ENCODE measurements at places on chromosomes 4 and X.

GRCh38 chr4:103719105-103719829 is 518 bp downstream of the TACR3 start:
- no peak overlapping the region for H3K27ac ChIP-seq
- peak; percentile 20 for DNase-seq
- H3K4me1 ChIP-seq: no peaks in the 10 kb centered on the region
- peak overlapping the region; percentile 48 for H3K4me3 ChIP-seq

- H3K4me3 ChIP-seq: peak overlapping the region; percentile 96
- no peaks in the 10 kb centered on the region for H3K27me3 ChIP-seq
- H3K27ac ChIP-seq: no peak overlapping the region
- peaks cover 5% of the 10 kb centered on the region for H3K36me3 ChIP-seq
Measured at GRCh38 chr4:78937837-78938236, 1.4 kb downstream of the PAQR3 start.

DNA sequence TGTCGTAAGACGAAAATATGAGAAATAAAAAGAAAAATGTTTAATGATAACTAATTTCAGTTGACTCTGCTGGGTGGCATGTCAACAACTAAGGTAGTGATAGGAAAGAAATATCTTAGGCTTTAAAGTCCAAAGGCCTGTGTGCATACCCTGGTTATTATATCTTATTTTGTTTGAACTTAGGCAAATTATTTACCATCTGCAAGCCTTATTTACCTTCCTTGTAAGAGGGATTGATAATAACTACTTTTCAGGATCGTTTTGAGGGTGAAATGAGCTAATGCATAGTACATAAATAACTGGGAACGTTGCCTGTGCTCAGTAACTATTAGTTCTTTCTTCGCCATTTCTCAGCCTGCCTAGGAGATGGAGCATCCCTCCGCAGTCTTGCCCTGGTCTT is 41.6 kb upstream of the TAB3 start:
- H3K27ac ChIP-seq: no peak overlapping the region
- H3K4me3 ChIP-seq: no peak overlapping the region
- no peaks in the 10 kb centered on the region for H3K36me3 ChIP-seq
- no peak for DNase-seq

DNA sequence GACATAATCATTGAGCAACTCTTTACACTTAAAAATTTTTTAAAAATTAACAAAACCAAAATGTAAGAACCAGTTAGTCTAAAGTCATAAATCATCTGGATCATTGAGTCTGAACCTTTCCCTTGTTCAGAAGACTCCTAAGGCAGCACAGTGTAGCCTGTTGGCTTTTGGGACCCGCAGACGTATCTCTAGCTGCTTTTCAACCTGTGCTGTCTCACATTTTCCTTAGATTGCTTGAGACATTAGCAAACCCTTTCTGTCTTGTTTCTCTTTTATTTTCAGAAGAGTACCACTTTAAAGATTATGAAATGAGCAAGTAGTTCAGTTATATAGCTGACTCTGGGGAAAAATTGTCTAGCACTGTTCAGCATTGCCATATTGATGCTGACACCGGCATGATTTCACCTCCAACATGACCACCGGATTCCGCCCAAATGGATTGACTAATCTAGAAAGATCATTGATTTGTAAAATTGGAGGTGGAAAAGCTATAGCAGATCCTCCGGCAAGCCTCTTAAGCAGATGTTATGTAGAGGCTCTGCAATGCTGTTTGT is 8.9 kb downstream of the TCEANC start:
- no peak for DNase-seq
- H3K36me3 ChIP-seq: no peaks in the 10 kb centered on the region
- no peak overlapping the region for H3K4me3 ChIP-seq
- H3K4me1 ChIP-seq: peaks cover 5% of the 10 kb centered on the region
- no peaks in the 10 kb centered on the region for H3K27me3 ChIP-seq
- no peak overlapping the region for H3K27ac ChIP-seq

GRCh38 chrX:20362268-20363267 is 95.9 kb upstream of the RPS6KA3 start:
- H3K27ac ChIP-seq: peak overlapping the region; percentile 27
- H3K4me1 ChIP-seq: peaks cover 6% of the 10 kb centered on the region
- no peak overlapping the region for H3K4me3 ChIP-seq
- H3K27me3 ChIP-seq: no peaks in the 10 kb centered on the region
- H3K36me3 ChIP-seq: no peaks in the 10 kb centered on the region
- no peak for DNase-seq

- H3K4me1 ChIP-seq: peaks cover 10% of the 10 kb centered on the region
- H3K27ac ChIP-seq: no peak overlapping the region
- no peak for DNase-seq
- no peaks in the 10 kb centered on the region for H3K27me3 ChIP-seq
Measured at GRCh38 chr4:28248269-28248668, 1387.6 kb downstream of the STIM2 start.

GRCh38 chr4:69830192-69830559 is 29.8 kb downstream of the SULT1E1 start:
- H3K27me3 ChIP-seq: no peaks in the 10 kb centered on the region
- no peaks in the 10 kb centered on the region for H3K4me1 ChIP-seq
- no peaks in the 10 kb centered on the region for H3K36me3 ChIP-seq
- peak overlapping the region; percentile 58 for H3K27ac ChIP-seq
- H3K4me3 ChIP-seq: no peak overlapping the region

DNA sequence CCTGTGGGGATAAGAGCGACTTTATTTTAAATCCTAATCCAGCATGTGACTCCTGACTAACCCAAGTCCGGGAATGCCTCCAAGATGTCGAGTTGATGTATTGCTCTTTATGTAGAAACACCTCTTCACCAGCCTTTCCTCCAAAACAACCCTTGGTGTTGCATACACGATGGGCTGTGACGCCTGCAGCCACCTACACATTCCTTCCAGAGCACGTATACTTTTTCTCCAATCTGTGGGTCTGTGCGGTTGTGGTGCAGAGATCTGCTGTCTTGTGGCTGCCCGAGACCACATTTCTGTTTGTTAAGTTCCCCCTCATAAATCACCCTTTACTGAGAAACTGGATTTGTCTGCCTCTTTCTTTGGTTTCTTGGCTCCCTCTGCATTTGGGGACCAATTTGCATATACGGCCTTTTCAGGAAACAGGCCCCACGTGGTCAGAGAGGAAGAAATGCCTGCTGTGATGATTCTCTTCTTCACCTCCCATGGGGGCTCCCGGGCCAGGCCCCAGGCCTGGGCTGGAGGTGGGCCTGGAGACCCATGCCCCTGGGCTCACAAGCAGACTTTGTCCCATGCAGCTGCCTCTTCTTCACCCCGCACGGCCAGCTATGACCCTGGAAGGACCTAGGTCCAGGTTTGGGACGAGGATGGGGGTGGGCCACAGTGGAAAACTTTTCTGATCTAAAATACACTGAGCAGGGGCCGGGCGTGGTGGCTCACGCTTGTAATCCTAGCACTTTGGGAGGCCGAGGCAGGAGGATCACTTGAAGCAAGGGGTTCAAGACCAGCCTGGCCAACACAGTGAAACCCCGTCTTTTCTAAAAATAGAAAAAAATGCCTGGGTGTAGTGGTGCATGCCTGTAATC is 21.4 kb upstream of the AFAP1 start:
- H3K4me3 ChIP-seq: no peak overlapping the region
- H3K27ac ChIP-seq: peak overlapping the region; percentile 92
- H3K36me3 ChIP-seq: no peaks in the 10 kb centered on the region
- H3K4me1 ChIP-seq: peaks cover 49% of the 10 kb centered on the region
- DNase-seq: peak; percentile 26

GRCh38 chr4:101299899-101300540 is 47.3 kb downstream of the PPP3CA start:
- no peaks in the 10 kb centered on the region for H3K36me3 ChIP-seq
- peaks cover 3% of the 10 kb centered on the region for H3K4me1 ChIP-seq
- DNase-seq: no peak
- no peak overlapping the region for H3K27ac ChIP-seq

DNA sequence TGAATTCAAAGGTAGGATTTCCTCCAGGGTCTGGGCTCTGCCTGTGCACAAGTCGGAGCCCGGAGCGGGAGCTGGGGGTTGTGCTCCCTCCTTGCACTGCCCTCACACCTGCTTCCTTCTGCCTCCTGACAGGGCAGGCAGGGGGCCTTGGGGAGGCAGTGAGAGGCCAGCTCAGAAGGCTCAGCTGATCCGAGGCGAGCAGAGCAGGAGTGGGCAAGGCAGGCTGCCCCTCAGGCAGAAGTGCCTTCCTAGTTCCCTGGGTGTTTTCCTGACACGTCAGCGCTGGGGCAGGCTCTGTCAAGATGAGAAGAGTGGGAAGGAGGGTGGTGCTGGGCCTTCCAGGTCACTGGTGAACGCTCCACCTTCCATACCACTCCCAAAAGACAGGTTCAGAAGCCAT is 5.5 kb upstream of the IRAK1 start:
- no peak overlapping the region for H3K27ac ChIP-seq

- no peaks in the 10 kb centered on the region for H3K4me1 ChIP-seq
- no peak overlapping the region for H3K4me3 ChIP-seq
- no peak for DNase-seq
- no peaks in the 10 kb centered on the region for H3K27me3 ChIP-seq
- no peaks in the 10 kb centered on the region for H3K36me3 ChIP-seq
- no peak overlapping the region for H3K27ac ChIP-seq
Measured at GRCh38 chr4:186771624-186772023, 48.0 kb upstream of the FAT1 start.

DNA sequence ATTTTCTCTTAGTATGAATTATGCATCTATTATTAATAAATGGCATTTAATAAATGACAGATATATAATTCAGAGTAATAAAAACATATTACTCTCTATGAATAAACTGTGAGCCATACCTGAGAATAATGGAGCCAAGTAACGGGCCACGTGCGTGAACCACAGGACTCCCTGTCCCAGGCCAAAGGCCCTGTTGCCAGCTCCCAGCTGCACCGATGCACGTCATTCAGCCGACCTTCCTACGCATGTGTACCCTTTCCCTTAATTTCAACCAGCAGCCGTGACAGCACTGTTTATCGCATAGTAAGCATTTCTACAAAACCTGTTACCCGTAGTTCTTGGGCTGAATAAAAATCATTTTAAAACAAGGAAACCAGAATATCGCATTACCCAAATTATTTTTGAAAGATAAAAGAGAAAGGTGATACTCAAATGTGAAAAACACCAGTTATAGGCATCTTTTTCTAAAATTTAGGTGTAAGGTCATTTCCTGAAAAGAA is 827.2 kb upstream of the FRG1 start:
- H3K4me1 ChIP-seq: no peaks in the 10 kb centered on the region
- DNase-seq: no peak
- no peaks in the 10 kb centered on the region for H3K36me3 ChIP-seq
- no peaks in the 10 kb centered on the region for H3K27me3 ChIP-seq

DNA sequence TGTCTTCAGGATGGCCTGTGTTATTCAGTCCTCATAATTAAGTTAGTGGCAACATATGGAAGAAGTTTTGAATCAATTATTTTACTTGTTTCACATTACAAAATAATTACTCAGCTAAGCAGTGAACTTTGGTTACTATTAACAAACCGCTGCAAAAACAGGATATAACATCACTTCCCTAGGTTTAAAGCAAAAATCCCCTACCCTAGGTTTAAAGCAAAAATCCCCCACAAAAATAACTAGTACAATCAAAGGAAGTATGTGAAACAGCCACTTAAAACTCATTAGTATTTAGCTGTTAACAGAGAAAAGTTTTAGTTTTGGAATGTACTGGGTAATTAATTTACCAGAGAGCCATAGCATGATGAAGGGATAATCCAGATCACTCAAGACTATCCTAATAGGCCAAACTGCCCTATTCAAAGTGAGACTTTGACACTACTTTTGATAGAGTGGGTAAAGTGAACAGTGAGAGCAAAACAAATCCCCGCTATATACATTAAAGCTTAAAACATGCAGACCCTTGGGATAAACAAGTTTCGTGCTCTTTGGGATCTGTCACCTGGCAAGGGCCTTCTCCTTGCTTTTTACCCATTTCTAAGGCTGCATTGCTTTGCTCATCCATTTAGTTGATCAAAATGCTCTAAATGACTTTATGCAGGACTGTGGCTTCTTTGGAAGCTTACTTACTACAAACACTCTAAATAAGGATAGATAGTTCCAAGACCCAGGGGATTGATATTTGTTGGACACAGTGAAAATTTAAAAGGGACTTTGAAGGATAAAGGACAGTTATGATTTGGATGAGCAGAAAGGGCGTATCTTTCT is 36.4 kb upstream of the GPR174 start:
- no peak overlapping the region for H3K27ac ChIP-seq
- H3K36me3 ChIP-seq: no peaks in the 10 kb centered on the region
- no peaks in the 10 kb centered on the region for H3K4me1 ChIP-seq
- no peak for DNase-seq

DNA sequence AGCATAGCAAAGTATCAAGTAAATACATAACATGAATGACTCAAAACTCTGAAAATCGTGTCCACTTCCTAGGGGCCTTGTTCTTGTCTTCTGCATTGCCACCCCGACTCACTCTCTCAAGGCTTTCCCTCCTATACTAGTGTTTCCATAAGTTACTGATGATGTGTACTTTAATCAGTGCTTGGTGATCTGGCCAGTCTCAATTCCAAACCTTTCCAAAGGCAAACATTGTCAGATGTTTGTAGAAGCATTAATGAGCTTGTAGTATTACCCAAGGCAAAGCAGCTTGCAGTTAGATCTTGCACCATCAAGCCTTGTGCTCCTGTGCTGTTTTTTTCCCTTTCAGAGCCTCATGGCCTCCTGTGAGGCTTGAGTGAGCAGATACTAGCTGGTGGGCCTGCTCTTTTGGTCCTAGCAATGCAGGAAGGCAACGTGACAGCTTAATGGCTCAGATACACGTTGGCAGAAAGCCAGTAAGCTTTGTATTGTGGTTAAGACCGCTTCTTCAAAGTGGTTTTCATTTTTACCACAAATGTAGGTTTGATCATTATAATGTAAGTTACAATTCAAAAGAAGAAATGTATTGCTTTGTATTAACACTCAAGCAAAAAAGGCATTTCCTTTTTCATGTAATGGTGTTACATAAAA is 51.8 kb downstream of the RBPJ start:
- no peak overlapping the region for H3K4me3 ChIP-seq
- peaks cover 33% of the 10 kb centered on the region for H3K4me1 ChIP-seq
- peak; percentile 51 for DNase-seq
- peak overlapping the region; percentile 37 for H3K27ac ChIP-seq
- H3K27me3 ChIP-seq: no peaks in the 10 kb centered on the region

GRCh38 chr4:65416891-65417290 is 253.4 kb downstream of the EPHA5 start:
- H3K4me1 ChIP-seq: no peaks in the 10 kb centered on the region
- no peaks in the 10 kb centered on the region for H3K27me3 ChIP-seq
- H3K27ac ChIP-seq: no peak overlapping the region
- H3K36me3 ChIP-seq: no peaks in the 10 kb centered on the region
- DNase-seq: no peak

- H3K4me1 ChIP-seq: no peaks in the 10 kb centered on the region
- no peaks in the 10 kb centered on the region for H3K27me3 ChIP-seq
- no peak for DNase-seq
- H3K27ac ChIP-seq: peak overlapping the region; percentile 48
- H3K4me3 ChIP-seq: no peak overlapping the region
- peaks cover 18% of the 10 kb centered on the region for H3K36me3 ChIP-seq
Measured at GRCh38 chr4:5747738-5748375, 36.9 kb downstream of the EVC start.

- H3K4me1 ChIP-seq: no peaks in the 10 kb centered on the region
- peaks cover 11% of the 10 kb centered on the region for H3K36me3 ChIP-seq
- H3K27ac ChIP-seq: no peak overlapping the region
- no peak for DNase-seq
- no peaks in the 10 kb centered on the region for H3K27me3 ChIP-seq
Measured at GRCh38 chrX:3820167-3820566, 106.7 kb upstream of the PRKX start.

- DNase-seq: no peak
- no peak overlapping the region for H3K27ac ChIP-seq
- no peaks in the 10 kb centered on the region for H3K27me3 ChIP-seq
- no peak overlapping the region for H3K4me3 ChIP-seq
Measured at GRCh38 chr4:22477136-22477812, 38.6 kb downstream of the ADGRA3 start.

- no peak for DNase-seq
- H3K4me1 ChIP-seq: no peaks in the 10 kb centered on the region
- no peaks in the 10 kb centered on the region for H3K36me3 ChIP-seq
Measured at GRCh38 chr4:79439489-79439888, 31.5 kb upstream of the GK2 start.

Measured in SK-N-SH (cell line).